MCF 10A (cell line): ENCODE measurements at places on chromosomes 16 and 17.

DNA sequence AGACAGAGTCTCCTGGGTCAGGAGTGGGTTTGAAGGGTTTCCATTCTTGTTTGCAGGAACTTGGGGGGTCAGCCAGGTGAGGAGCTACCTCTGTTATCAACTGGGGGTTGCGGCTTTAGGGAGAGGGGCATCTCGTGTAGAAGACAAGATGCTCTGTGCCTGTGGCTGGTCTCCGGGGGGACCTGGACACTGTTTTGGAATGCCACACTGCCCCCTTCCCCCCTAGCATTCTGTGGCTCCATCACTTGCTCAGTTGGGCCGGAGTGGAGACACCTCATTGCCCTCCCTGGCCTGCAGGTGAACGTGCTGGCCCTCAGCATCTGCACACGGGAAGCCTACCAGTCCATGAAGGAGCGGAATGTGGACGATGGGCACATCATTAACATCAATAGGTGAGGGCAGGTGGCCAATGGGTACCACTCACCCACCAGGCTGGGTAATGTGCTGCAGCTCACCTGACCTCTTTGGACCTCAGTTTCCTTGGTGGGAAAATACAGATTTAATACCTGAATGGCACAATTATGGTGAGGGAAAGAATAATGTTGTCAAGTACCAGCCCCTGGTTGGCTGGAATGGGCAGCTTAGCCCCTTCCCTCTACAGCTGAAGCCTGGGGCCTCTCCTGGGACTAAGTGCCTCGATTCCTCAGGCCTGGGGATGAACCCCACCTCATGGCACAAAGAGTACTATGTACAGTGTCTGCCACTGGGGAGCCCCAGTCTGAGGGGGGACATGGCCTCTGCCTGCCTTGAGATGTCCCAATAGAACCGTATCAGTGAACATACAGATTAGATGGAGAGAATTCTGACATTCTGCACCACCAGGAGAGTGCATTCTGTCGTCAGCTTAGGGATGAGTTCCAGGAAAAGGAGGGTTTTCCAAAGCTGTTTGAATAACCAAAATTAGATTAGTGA is 3.3 kb upstream of the MRM1 start:
- no peak for DNase-seq

DNA sequence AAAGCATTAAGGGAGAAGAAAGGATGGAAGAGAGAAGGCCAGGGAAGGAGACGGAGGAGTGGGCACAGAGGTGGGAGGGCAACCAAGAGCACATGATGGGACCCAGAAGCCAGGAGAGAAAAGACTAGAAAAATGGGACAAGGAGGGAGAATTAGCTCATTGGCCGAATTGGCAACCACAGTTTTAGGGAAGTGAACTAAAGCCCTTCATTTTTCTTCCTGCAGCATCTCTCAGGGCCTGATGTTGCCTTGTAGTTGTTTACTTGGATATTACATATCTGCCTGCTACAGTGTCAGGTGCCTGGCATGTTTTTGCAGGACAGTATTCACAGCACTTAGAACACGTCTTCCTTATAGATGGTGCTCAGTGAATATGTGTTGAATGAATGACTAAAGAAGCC is 19.0 kb downstream of the EMP2 start:
- no peak for DNase-seq

DNA sequence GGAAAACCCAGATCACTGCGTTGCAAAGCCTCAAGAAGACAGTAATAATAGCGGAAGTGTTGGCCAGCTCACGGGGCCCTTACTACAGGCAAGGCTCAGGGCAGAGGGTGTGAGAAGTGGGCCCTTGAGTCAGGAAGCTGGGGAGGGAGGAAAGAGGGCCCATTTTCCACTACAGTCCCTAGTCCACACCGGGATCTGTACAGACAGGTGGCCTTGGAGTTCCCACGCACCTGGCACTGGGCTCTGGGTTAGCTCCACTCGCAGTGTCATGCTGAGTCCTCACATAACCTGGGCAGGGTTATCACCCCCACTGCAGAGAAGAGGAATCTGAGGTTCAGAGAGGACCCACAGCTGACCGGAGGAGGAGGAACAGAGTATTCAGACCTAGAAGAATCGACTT is 16.8 kb upstream of the MTSS2 start:
- no peak for DNase-seq

- peak; percentile 96 for DNase-seq
Observed at GRCh38 chr16:29943846-29944799, 17.8 kb upstream of the TMEM219 start.

GRCh38 chr17:70171159-70171558 is 1.8 kb downstream of the KCNJ2 start:
- no peak for DNase-seq

- no peak for DNase-seq
Observed at GRCh38 chr16:1066584-1067172, 5.9 kb upstream of the SSTR5 start.

- no peak for DNase-seq
Observed at GRCh38 chr17:17388657-17389496, 85.7 kb downstream of the NT5M start.

- no peak for DNase-seq
Observed at GRCh38 chr16:1772362-1772907, at the start of gene EME2. TSS of gene EME2 (plus strand) at chr16:1772810. CDS start at chr16:1773228, 418 bp downstream.

- no peak for DNase-seq
Observed at GRCh38 chr16:12096828-12097522, 120.4 kb downstream of the SNX29 start.

- DNase-seq = no peak
Observed at GRCh38 chr17:67058036-67058435, 13.7 kb downstream of the CACNG1 start.

- DNase-seq = no peak
Observed at GRCh38 chr17:57255182-57255775, 1.0 kb upstream of the MSI2 start.

DNA sequence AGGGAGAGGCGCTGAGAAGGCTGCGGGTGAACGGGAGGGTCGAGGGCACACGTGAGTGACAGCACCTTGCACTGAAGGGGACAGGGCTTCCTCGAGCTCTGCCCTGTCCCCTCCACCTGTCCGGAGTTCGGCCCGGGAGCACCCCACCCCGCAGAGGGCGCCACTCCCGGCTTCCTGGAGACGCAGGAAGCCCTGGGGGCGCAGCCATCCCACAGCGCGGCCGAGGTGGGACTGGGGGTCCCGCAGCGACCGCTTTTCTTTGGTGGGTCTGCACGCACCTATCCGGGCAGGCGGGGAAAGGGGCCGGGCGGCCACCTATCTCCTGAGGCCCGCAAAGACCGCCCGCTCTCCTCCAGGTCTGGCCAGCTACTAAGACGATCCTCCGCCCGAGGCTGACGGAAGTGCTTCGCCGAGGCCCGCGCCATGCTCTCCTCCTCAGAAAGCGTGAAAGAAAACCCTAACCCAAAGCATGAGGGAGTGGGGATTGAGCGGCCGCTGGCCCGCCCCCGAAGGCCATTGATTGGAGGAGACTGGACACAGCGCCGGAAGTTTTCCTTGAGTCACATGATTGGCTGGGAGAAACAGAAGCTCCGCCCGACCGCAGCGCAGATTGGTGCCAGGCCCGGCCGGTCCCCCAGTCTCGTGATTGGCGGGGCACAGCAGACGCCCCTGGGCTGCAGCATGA is 34.4 kb downstream of the DDX19A start:
- DNase-seq = peak; percentile 99

GRCh38 chr17:10738521-10739258 is 8.9 kb upstream of the TMEM220 start:
- no peak for DNase-seq

GRCh38 chr17:1091900-1092299 is 87.9 kb downstream of the ABR start:
- no peak for DNase-seq

GRCh38 chr16:77459534-77460254 is 24.9 kb upstream of the ADAMTS18 start:
- no peak for DNase-seq

DNA sequence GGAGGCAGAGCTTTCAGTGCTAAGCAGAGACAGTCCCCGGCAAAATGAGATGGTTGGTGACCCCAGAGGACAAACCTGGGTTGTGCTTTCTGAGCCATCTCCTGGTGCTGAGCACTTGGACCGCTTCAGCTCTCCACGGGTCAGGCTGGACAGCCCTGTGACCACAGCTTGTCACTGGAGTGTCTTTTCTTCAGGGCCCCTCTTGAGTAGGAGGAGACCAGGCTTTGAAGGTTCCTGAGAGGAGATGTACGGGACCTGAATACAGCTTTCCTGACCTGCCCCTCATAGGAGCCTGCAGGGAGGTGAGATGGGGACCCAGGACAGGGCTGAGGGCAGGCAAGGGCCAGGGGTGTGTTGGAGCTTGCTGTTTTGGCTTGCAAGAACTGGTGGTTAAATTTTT is 17.8 kb upstream of the ADGRG1 start:
- DNase-seq = no peak

GRCh38 chr17:57400648-57401047 is 144.3 kb downstream of the MSI2 start:
- DNase-seq = no peak

GRCh38 chr16:982145-983043 is 824 bp downstream of the SOX8 start:
- DNase-seq = no peak

- no peak for DNase-seq
Observed at GRCh38 chr17:29611351-29612093, 11.2 kb downstream of the CORO6 start.

- no peak for DNase-seq
Observed at GRCh38 chr16:239948-240277, 5.3 kb downstream of the FAM234A start.

- no peak for DNase-seq
Observed at GRCh38 chr16:23452221-23452571, 793 bp downstream of the COG7 start.

- no peak for DNase-seq
Observed at GRCh38 chr17:71759422-71760060, 361.3 kb upstream of the SOX9 start.

GRCh38 chr17:44775136-44775837 is 16.5 kb downstream of the ADAM11 start:
- peak; percentile 99 for DNase-seq

DNA sequence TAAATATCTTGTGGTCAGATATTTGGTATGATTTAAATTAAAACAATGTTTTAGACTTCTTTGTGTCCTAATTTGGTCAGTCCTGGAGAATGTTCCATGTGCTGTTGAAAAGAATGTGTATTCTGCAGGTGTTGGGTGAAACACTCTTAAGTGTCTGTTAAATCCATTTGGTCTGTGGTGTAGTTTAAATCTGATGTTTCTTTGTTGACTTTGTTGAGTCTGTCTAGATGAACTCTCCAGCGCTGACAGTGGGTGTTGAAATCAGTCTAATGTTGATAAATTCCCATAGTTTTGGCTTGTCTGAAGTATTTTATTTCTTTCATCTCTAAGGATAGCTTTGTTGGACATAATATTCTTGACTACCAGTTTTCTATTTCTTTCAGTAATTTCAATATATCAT is 18.8 kb downstream of the TANC2 start:
- no peak for DNase-seq

GRCh38 chr16:81489547-81490267 is 45.1 kb downstream of the CMIP start:
- DNase-seq = no peak

- no peak for DNase-seq
Observed at GRCh38 chr16:73794994-73795393, 501.6 kb upstream of the PSMD7 start.

GRCh38 chr16:89922477-89922883 is 662 bp upstream of the TUBB3 start:
- DNase-seq = peak; percentile 90

DNA sequence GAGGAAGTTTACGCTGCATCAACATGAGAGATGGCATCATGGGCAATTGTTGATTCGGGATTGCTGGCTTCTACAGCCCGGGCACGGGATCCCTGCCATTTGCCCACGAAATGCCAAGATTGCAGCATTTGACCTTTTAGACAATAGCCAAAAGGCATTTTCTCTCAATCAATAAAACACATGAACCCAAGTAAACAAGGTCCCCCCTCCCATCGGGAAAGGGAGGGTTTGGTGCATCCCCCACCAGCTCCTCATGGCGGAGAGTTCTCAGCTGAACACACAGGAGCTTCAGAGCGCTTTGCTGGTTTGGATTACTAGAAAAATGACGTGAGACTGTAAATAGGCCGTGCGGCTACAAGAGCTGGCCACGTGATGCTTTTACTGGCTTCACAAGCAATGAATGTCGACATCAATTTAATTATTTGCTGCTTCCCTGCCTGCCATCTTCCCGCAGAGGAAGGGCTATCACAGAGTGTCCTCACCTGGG is 147.6 kb downstream of the C16orf95 start:
- no peak for DNase-seq

DNA sequence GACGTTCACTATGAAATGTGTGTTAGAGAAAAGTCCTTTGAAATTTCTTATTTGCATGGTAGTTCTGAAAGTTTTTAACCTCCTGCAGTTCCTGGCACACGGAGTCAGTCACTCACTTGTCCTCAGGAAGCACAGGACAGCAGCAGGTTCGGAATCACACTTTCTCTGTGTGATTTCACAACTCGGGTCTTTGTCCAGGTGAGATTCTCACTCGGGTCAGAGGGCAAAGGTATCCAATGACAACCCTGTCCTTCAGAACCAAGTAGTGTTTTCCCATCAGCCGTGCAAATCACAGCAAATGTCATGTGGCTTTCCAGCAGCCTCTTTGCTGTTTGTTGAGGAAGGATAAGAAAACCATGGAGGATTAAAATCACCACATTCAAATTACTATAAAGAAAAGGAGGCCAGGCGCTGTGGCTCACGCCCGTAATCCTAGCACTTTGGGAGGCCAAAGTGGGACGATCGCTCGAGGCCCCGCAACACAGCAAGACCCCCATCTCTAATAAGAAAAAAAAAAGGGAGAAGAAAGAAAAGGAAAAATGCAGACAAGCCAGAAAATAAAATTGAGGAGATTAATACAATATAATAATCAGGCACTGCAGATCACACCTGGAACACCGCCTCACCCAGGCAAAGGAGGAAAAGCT is 22.0 kb downstream of the ADCY9 start:
- DNase-seq = no peak

DNA sequence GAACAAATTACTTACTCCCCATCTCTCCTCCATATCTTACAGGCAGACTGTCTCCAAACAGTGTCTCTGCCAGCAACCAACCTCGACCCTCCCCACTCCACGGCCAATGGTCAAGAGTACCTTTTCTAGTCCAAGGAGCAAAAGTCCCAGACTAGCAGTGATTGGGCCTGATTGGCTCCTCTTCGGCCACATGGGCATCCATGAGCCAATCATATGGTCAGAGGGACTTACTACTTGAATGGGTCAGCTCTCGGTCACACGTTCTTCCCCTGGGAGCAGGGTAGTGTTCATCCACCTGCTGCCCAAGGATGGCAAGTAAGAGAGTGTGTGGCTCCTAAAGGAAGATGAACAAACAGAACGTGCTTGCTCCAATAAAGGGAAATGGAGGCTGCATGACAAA is 84.6 kb downstream of the C16orf78 start:
- DNase-seq = no peak
